ENCODE measurements at places on chromosomes 2 and 18.
A peak's percentile ranks its signal among the peaks of the same experiment; 100 is the strongest.

- peak; percentile 21 for DNase-seq
Observed at GRCh38 chr18:54776282-54776977, 51.8 kb upstream of the RAB27B start.

DNA sequence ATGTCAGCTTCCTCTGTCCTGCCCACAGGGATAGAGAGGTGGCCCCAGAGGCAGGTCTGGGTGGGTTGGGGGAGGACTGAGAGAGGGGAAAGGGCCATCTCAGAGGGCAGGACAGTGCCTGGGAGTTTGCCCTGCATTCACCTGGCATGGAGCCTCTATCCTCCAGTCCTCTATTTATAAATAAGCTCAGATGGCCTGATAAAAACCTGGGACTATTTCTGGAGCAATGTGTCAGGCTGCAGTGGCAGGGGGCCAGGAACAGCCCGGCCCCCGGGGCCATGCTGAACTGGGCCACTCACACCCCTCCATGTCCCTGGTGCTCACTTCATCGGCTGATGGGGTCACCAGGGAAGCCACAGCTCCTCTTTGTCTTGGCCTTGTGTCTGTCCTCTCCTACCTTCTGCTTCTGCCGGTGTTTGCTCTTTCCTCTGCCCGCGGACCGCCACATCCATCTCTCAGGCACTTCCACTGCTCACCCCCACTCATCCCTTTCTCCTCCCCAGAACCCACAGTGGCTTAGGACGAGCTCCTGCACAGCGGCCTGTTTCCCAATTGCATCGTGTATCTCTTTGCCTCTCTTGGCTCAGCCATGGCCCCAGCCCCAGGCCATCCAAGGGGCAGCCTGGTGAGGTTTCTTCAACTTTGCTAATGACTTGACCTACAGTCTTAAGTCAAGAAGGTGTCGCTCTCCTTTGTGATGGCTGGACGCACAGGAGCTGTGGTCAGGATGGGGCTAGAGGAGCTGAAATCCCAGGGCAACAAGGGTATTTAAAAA, 38.8 kb downstream of the SCTR start:
- no peak for DNase-seq

DNA sequence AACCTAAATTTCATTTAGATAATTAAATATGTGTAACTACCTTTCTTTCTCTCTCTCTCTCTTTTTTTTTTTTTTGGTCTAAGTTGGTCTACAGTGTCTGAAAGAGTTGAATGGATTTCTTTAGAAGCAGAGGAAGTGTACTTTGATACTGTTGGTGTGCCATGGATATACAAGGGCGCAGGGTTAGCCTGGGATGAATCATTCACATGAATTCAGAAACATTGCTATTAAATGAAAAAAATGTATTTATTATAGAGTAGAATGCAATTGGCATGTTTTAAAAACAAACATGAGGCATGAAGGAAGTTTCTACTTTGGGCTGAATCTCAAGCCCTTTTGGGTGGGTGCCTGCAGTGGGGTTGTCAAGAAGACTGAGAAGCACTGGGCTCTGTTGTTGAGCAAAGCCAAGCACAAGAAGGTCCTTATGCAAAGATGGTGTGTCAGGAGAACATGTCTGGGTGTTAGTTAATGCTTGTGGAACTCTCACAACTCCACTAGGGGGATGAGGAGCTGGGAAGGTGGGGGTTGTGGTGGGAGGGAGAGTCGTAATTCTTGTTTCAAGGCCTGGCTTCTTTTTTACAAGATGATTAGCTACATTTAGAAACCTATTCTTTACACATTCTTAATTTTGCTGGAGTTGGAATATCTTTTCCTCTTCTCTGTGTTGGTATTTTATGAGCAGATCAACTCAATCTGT, 57.9 kb downstream of the LYPD6 start:
- no peak for DNase-seq

DNA sequence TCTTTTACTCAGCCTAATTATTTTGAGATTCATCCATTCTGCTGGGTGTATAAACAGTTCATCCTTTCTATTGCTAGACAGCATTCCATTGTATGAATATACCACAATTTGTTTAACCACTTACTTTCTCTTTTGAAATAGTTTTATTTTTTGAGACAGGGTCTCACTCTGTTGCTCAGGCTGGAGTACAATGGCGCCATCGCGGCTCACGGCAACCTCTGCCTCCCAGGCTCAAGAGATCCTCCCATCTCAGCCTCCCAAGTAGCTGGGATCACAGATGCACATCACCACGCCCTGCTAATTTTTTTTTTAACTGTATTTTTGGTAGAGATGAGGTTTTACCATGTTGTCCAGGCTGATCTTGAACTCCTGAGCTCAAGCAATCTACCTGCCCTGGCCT, 54.5 kb downstream of the USP37 start:
- no peak for DNase-seq

GRCh38 chr2:134482131-134482723, 228.4 kb downstream of the MGAT5 start:
- no peak for DNase-seq

DNA sequence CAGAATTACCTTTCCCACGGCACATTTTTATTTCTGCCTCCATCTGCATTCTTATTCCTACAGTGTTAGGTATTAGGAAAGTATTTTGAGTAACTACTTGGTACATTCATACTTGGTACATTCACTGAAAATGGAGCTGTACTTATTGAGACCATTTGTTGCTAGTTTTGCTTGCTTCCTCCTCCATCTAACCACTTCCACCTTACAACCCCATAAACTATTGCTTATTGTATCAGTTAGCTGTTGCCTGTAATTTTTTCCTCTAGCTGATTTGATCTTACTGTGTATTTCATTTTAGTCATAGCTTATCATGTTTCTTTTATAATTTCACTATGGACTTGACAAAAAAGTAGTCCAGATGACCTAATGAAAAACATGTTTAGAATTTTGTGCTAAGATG, 50.7 kb downstream of the AFTPH start:
- DNase-seq, result no peak

- no peak for DNase-seq
Observed at GRCh38 chr2:23767876-23768621, 158.9 kb downstream of the ATAD2B start.

All from stimulated activated CD4-positive, alpha-beta T cell treated with anti-CD3 and anti-CD28 coated beads, Interleukin-15, amount 100 ng/mL, for 48 hours (primary cell).